ENCODE measurements at places on chromosomes 3 and 15.

GRCh38 chr15:39404767-39405181 lies 176.1 kb upstream of the THBS1 start:
- DNase-seq: no peak

DNA sequence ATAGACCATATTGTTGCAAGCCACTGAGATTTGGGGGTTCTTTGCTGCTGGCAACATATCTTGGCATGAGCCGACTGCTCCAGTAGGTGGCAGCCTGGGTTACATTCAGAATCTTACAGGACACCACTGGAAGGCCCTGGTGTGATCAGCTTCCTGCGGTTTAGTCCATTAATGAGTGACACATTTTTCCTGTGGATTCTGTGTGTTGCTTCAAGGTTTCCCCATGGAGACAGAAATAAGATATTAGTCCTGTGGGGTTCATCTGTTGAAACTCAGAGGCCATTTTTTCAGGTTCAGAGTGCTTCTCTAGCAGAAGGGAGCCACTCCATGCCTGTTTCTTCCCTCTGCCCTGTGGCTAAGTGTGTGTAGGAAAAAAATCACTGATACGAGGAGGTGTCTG lies 116.2 kb downstream of the MFSD1 start:
- no peak for DNase-seq

GRCh38 chr3:52146189-52146588 lies 8.0 kb downstream of the POC1A start:
- no peak for DNase-seq

GRCh38 chr3:52286777-52287110 lies 884 bp upstream of the GLYCTK start:
- no peak for DNase-seq

DNA sequence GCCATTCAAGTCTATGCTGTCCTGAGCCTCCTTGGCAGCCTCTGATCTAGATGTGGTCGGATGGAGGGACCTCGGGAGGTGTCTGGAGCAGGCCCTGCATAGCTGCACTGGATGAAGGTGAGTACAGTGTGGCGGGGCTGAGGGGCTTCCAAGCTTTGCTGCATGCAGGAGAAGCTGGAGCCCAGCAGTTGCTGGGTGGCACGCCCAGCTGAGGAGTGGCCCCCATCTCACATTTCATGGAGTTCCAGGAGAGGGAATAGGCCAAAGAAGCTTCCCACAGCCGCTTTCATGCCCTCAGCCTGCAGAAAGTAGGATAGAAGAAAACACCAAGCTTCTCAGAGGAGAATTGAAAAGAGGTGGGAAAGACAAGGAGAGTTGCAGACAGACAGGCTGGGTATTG lies 48.3 kb upstream of the PRR20G start:
- DNase-seq: no peak

- DNase-seq: no peak
These were observed 15.3 kb upstream of the XXYLT1 start for GRCh38 chr3:195286115-195286872.

GRCh38 chr3:59094446-59094845 lies 44.6 kb upstream of the CFAP20DC start:
- no peak for DNase-seq

DNA sequence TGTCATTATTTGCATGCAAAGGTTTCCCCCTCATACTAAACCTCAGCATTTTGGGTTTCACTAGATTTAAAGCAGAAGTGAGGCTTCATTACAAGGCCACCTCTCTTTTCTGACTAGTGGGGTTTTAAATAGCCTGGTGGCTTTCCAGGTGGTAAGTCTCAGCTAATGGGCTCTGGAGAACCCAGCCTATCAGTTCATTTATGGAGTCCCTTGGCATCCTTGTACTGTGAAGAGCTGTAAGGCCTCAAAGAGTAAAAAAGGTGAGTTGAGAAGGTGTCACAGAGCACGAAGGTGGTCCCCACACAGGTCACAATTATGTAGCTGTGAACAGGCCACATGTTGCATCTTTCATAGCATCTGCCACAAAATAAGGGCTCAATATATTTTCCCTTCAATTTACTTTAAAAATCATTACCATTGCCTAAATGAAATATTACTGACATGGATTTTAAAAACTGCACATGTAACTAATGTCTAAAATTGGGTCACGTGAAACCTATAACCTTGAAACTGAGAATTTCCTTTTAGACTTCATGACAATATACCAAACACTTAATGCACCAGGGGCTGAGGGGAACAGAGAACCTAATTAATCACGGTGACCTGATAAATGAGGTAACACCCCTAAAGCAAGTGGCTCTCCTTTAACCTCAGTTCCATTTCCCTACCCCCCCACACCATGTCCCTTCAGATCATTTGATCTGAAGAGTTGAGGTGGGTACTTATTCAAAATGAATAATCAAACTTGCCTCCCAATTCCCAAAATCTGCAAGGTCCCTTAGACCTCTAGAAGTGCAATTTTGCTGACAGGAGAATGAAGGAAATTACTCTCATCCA lies 1.3 kb downstream of the NGLY1 start:
- no peak for DNase-seq

GRCh38 chr3:39900462-39901002 lies 91.1 kb downstream of the MYRIP start:
- DNase-seq: no peak

All from stimulated activated CD8-positive, alpha-beta memory T cell treated with anti-CD3 and anti-CD28 coated beads, Interleukin-4, amount 100 ng/mL, for 1 hour (primary cell).